ENCODE measurements at places on chromosomes 16 and 17. TPM values are rescaled to one million over a fixed set of nuclear protein-coding genes. Genes with fewer than 3 reads are reported as not detected.

DNA sequence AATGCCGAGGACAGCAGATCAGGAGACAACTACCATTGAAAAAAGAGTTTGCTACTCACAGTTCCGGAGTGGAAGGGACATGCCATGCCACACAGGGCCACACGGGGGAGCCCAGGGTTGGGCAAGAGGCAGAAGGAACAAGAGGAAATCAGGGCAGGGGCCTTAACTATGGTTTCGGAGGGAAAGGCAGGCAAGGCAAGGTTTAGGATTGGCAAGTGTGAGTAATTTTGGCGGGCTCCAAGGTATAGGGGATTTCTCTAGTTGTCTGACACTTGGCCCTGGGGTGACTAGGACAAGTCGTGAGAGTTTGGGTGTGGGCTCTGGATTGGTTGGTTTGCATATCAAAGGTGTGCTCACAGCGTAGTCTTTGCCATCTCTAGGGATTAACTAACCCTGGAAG lies 27.0 kb upstream of the NTN1 start:
- no peak for DNase-seq

DNA sequence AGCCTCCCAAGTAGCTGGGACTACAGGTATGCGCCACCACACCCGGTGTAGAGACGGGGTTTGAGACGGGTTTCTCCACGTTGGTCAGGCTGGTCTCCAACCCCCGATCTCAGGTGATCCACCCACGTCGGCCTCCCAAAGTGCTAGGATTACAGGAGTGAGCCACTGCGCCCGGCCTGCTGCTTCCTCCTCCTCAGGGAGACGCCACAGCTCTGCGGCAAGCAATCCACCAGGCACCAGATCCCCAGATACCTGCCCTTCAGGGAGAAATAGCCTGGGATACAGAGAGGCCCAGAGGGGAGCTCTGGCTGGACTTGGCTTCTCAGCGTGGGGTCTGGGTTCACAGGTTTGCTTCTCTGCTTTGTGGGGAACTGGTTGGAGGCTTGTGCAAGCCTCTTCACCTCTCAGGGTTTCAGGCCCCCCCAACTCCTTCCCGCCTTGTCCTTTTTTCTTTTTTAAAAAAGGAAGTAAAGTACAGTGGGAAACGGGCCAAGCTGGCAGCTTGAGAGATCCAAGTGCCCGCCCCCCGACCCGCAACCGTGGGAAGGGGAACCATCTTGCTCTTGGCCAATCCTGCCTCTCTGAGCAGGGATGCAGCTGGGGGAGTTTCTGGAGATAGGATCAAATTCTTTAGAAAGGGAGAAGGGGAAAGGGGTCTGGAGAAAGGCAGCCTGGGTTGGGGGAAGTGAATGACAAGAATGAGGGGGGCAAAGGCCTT lies 2.6 kb upstream of the SPHK1 start:
- DNase-seq, result no peak

DNA sequence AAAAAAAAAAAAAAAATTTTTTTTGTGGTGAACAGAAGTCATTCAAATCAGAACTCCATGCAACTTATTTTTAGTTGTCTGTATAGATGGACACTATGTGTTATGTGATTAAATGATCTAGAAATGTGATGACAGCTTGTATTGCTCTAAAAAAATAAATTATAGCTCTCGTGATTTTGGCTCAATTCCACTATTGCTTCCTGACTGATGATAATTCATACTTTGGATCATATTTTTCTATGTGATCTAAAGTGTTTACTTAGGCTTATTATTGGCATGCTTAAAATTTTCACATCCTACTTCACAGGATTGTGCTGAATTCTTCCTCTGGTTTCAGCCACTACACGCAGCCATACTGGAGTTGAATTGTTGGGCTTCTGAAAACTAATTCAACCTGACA lies 76.8 kb downstream of the RPGRIP1L start:
- DNase-seq, result no peak

The CDK3 gene
- 7.6 TPM for total RNA-seq

The SLFN12L gene
- total RNA-seq, result 1.6 TPM
